ENCODE measurements at places on chromosomes 7 and 10. TPM values are rescaled to one million over a fixed set of nuclear protein-coding genes. Genes with fewer than 3 reads are reported as not detected.
A peak's percentile ranks its signal among the peaks of the same experiment; 100 is the strongest.

GRCh38 chr10:118808601-118809356 lies 54.0 kb upstream of the CACUL1 start:
- no peak for DNase-seq

DNA sequence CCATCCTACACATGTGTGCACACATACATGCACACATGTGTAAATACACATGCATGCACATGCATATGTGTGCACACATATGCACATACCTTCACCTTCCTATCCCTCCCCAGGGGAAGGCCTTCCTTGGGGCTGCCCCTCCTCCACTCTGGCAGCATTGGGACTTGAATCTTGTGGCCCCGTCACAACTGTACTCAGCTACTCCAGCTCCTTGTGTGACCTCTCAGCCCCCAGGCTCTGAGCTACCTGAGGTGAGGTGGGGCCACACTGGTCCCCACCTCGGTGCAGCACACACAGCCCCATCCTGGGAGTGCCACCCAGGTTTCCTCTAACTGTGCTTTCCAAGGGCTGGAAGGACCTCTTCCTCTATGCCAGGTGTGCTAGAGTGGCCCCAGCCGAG lies 116.0 kb downstream of the LHPP start:
- no peak for DNase-seq

GRCh38 chr7:156014808-156015207 lies 202.5 kb upstream of the SHH start:
- no peak for DNase-seq

GRCh38 chr10:132880128-132880981 lies 62.0 kb downstream of the CFAP46 start:
- DNase-seq: peak; percentile 17

DNA sequence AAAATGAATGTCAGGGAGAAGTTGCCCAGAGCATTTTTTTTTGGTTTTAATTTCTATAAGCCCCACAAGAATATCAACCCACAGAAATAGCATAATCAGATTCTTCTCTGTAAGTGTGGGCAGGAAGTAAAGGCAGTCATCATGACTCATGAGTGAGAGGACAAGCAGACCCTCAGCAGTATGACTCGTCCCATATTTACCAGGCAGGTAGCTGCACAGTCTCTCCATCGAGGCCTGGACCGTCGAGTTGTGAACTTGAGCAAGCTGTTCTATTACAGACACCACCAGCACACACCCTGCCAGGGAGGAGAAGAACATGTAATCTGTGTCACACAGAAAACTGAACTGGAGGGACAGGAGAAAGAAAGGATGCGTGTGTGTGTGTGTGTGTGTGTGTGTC lies 37.8 kb downstream of the AOAH start:
- no peak for DNase-seq

GRCh38 chr7:102396710-102397019 lies 502 bp downstream of the PRKRIP1 start:
- DNase-seq: no peak

Gene RBP4
- 4.2 TPM for total RNA-seq

Measured in left ventricle myocardium superior (tissue), 1 donor.